ENCODE measurements at places on chromosomes 13 and 19. TPM values are rescaled to one million over a fixed set of nuclear protein-coding genes. Genes with fewer than 3 reads are reported as not detected.

CEACAM20 gene
- not detected for total RNA-seq

- H3K36me3 ChIP-seq, result no peaks in the 10 kb centered on the region
- H3K27ac ChIP-seq, result no peak overlapping the region
- H3K4me3 ChIP-seq, result no peak overlapping the region
- no peaks in the 10 kb centered on the region for H3K27me3 ChIP-seq
- H3K4me1 ChIP-seq, result peaks cover 10% of the 10 kb centered on the region
Observed at GRCh38 chr13:50668691-50669271, 174.7 kb downstream of the DLEU7 start.

GSX1 gene
- total RNA-seq, result not detected

ANGPTL8 gene
- not detected for total RNA-seq

- no peaks in the 10 kb centered on the region for H3K36me3 ChIP-seq
- H3K4me1 ChIP-seq, result peaks cover 14% of the 10 kb centered on the region
- H3K27ac ChIP-seq, result no peak overlapping the region
- no peaks in the 10 kb centered on the region for H3K27me3 ChIP-seq
- no peak for DNase-seq
Observed at GRCh38 chr19:50515168-50515561, 1.5 kb upstream of the ASPDH start.
